WTC11 (cell line): ENCODE measurements at places on chromosomes 4 and X.
A peak's percentile ranks its signal among the peaks of the same experiment; 100 is the strongest.

DNA sequence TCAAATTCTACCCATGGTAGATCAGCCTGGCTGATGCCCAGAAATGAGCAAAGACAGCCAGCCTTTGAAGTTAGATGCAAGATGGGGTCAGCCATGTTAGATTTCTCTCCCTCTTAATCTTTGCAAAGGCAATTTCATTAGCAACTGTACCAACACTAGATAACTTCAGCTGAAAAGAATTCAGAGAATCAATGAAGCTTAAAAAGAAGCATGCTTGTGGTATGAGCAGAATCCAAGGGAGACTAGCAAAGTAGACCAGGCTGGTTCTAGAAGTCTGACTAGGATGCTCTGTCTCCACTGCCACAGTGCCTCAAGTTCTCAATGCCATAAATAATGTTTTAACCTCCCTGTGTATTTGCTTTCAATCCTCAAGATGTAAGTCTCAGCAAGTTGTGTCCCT lies 247.3 kb downstream of the SLC7A11 start:
- DNase-seq = no peak

GRCh38 chrX:40098264-40099054 lies 701 bp upstream of the BCOR start:
- peak; percentile 51 for DNase-seq

- DNase-seq = no peak
Observed at GRCh38 chr4:107733431-107733925, 13.4 kb upstream of the PAPSS1 start.

DNA sequence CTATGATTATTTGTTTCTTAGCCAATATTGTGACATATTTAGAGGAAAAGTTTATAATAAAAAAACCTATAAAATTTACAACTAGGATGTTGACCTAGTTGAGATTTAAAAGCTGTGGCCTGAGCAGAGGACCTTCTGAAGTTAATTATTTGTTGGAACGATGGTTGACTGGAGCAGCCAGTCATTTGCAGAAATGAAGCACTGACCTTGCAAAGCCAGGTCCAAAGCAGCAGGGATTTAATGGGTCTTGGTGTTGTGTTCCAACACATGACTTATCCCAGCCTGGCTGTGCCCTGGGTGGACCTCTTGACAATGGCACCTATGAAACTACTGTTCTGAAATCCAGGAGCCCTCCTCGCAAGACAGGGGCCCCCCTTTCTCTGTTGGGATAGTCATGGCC lies 235.2 kb downstream of the FRAS1 start:
- no peak for DNase-seq

- no peak for DNase-seq
Observed at GRCh38 chr4:158315706-158316105, 105.4 kb downstream of the TMEM144 start.

DNA sequence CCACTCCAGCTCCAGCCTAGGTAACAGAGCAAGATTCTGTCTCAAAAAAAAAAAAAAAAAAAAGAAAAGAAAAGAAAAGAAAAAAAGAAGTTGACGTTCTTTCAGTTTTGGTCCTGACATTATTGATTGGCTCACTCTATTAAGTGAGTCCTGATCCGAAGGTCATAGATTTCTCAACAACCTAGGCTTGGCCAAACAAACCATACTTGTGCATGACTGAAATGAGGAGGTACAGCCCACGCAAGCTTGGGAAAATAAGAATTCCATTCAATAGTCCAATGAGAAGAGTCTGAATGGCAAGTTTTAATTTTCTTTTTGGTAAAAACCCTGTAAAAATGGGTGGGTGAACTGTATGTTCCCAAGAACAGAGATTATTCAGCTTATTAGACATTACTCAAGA lies 3.2 kb upstream of the ETNPPL start:
- no peak for DNase-seq

GRCh38 chrX:14528629-14529289 lies 577 bp upstream of the GLRA2 start:
- peak; percentile 80 for DNase-seq
